ENCODE measurements at places on chromosomes 13 and 19.

DNA sequence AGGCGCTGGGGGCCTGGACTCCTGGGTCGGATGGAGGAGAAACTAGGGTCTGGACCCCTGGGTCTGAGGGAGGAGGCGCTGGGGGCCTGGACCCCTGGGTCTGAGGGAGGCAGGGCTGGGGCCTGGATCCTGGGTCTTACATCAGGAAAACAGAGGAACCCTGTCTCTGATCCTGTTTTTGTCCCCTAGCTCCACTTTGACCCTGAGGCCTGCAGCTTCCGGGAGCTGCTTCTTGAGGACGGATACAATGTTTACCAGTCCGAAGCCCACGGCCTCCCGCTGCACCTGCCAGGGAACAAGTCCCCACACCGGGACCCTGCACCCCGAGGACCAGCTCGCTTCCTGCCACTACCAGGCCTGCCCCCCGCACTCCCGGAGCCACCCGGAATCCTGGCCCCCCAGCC lies 2.4 kb downstream of the FGF21 start:
- no peak for DNase-seq

GRCh38 chr13:80262051-80262695 lies 78.8 kb downstream of the SPRY2 start:
- no peak for DNase-seq

DNA sequence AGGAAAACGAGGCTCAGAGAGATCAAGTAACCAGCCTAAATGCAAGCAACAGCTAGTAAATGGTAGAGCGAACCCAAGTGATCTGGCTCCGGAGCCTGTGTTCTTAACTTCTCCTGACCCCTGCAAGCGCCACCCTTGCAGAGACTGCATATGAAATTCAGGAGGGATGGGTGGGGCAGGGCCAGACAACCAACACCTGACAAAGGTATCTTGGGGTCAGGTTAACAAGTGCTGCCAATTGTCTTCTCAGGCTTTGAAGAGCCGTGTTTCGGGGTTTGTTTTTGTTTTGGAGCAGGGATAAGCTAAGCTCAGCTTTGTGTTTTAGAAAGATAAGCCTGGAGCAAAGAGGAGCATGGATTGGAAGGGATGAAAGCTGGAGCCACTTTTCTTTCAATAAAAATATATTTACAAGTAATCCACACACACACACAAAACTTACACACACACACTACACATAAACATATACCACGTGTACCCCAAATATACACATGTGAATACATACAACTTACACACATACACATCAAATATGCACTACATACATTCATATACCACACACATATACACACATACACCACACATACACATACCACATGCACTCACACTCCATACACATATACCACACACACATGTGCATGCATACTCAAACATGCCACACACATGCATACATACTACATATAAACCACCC lies 722.0 kb downstream of the DIAPH3 start:
- no peak for DNase-seq

DNA sequence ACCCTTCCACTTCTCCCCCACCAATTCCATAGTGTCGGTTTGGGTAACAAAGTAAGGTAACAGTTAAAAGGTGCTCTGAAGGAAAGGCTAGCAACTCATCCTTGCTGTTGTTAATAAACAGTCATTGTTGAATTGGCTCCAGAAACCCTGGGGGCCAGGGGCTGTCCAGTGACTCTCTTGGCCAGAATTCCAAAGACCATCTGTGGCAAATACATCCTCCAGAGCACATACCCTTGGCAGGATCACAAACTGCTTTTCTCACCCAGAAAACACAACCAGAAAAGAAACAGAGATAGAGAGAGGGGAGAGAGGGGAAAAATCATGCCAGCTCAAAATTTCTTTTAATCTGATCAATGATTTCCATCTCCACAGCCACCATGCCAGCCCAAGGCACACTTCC lies 22.1 kb downstream of the CACNA1A start:
- no peak for DNase-seq

GRCh38 chr19:33376423-33376822 lies 2.9 kb downstream of the CEBPG start:
- DNase-seq: peak; percentile 67

DNA sequence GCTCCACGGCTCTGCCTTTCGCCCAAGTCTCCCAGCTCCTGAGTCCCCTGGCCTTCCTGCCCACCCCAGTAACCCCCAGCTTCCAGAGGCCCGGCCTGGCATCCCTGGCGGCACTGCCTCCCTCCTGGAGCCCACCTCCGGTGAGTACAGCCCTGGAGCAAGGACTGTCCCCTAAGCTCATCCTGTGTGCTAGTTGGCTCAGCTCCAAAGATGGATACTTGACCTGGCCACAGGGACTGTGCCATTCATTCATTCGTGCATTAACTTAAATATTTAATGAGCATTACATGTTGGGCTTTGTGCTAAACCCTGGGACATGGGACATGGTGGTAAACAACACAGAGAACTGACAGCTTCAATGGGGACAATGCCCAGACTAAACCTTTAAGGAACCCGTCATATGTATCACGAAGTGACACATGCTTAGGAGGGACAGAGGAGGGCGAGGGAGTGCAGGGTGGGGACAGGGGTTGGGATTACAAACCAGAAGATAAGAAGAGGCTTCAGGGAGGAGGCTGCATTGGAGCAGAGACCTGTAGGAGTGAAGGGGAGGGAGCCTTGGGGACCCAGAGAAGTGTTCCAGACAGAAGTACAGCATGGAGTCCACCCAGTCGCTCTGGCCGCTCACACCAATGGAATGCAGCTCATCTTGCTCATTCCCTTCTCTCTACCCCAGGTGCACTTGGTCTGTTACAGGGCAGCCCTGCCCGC lies 6.9 kb upstream of the OVOL3 start:
- DNase-seq: no peak

DNA sequence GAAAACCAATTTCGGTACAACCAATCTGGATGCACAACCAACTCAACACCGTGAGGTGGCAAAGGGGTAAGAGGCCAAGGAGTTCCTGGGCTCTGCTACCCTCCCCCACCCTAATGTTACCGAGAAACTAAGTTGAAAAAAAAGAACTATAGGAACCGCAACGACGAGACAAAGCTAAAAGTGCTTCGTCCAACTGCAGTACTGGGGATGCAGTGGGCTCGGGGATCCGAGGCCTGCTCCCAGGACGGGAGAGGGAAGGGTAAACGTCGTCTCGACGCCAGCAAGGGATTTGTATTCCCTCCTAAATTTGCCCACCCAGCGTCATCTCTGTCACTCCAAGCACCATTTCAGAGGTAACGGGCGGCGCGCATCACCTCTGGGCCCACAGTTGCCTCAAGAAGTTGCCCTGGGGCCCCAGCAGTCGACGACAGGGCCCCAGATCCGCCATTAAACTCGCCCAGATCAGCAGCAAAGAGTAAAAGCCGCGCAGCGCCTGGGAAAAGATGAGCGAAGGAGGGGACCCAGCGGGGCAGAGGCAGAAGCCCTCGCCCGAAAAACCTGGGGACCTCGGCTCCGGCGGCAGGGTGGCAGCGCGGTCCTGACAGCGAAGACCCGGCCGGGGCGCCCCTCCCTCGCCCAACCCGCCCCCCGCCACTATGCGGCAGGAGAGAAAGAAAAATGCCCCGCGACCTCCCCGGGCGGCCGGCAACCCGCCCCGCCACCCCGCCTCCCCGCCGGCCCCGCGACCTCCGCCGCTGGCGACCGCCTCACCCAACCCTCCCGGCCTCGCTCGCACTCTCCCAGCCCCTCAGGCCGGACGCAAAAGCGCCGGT lies 752 bp downstream of the ZMYM5 start:
- DNase-seq: no peak

GRCh38 chr13:50203256-50203941 lies 188.2 kb downstream of the KCNRG start:
- DNase-seq: no peak

DNA sequence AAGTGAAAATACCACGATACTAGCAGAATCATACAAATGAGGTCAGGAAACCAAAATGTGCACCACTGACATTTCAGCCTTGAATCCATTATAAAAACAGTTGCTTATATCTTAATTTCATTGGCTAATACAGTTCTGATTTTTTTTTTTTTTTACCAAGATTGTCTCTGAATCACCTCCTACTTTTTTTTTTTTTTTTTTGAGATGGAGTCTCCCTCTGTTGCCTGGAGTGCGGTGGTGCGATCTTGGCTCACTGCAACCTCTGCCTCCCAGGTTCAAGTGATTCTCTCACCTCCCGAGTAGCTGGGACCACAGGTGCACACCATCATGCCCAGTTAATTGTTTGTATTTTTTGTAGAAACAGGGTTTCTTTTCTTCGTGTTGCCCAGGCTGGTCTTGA lies 270.2 kb downstream of the LMO7 start:
- no peak for DNase-seq

GRCh38 chr19:29679598-29680210 lies 14.4 kb downstream of the PLEKHF1 start:
- no peak for DNase-seq

- DNase-seq: no peak
Measured at GRCh38 chr13:36310417-36311108, 12.9 kb upstream of the CCDC169 start.

DNA sequence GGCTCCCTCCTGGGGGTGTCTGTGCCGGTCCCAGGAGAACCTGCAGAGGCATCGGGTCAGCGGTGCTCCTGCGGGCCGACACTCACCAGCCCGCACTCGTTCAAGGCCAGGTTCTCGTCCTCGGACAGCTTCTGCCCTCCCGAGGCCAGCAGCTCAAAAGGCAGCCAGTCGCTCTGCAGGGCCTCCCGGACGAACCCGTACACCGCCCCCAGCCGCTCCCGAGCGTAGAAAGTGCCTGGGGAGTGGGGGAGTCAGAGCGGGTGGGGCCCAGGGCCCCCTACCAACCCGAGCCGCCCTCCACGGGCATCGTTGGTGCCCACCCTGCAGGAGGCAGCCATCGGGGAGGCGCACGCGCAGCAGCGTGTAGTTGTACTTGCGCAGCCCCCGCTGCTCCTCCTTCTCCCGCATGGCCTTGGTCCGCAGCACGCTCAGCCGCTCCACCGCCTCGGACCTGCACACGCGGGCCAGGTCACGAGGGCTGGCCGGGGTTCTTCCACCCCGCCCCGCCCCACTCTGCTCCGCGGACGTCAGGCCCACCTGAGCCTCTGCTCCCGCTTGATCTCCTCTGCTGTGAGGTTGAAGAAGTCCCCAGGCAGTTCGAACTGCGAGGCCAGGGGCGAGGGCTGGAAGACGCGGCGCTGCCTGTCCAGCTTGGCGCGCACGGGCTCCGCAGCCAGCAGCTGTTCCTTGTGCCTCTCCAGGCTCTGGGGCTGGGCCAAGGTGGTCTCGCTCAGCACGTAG lies 11.5 kb downstream of the UBXN6 start:
- no peak for DNase-seq

GRCh38 chr13:22017226-22017625 lies 346.4 kb downstream of the FGF9 start:
- no peak for DNase-seq

- no peak for DNase-seq
Measured at GRCh38 chr13:113917594-113918371, 53.9 kb upstream of the GAS6 start.

DNA sequence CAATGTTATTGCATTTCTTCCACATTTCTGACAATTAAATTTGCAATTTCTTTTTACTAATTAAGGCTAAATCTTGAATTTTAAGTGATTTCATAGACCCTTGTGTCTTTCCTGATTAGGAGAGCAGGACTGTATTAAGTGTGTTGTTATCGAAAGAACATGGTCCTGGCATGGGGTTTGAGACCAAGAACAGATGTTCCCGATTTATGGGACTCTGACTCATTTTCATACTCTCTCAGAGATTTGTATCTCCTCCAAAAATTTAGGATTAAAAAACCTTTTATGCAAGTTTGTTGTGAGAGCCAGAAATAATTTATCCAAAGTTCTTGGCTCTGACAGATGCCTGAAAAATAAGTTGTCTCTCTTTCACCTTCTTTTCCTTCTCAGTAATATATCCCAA lies 589.3 kb upstream of the ARGLU1 start:
- no peak for DNase-seq
